CD4-positive, alpha-beta T cell treated with Interferon alpha-2 for 1 hour (primary cell): ENCODE measurements at places on chromosomes 6 and 20.

GRCh38 chr6:161374971-161375873, 101.4 kb upstream of the AGPAT4 start:
- DNase-seq, result no peak

DNA sequence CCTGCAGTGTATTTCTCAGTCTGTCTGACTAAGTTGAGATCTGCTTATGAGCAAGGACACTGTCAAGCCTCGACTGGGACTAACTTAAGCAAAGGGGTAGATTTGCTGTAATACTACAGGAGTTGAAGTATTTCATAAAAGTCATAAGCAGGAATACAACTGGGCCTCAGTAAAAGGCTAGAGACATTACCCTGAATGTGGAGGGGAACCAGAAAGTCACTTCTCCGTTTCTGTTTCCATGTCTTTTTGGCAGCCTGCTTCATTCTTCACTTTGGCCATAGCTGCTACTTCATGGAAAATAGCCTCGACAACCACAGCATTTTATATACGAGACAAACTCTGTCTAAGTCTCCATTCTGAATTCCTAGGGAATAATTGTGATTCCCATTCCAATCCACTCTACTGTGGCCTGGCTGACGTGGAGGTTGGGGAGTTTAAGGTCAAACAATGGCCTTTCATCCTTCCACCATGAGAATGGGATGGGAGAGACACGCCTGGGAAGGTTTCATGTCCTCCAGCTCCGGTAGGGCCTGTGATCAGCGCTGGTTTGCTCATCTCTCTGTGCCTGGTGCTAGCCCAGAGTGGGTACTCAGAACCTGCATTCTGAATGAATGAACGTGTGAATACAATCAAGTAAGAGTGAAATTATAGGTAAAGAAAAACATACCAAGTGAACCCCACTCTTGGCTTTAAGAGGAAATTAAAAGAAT, 37.1 kb upstream of the DUSP22 start:
- no peak for DNase-seq

GRCh38 chr6:99333068-99333467, 16.4 kb downstream of the FAXC start:
- DNase-seq, result no peak

GRCh38 chr6:23140871-23141270, 571.5 kb downstream of the HDGFL1 start:
- no peak for DNase-seq

DNA sequence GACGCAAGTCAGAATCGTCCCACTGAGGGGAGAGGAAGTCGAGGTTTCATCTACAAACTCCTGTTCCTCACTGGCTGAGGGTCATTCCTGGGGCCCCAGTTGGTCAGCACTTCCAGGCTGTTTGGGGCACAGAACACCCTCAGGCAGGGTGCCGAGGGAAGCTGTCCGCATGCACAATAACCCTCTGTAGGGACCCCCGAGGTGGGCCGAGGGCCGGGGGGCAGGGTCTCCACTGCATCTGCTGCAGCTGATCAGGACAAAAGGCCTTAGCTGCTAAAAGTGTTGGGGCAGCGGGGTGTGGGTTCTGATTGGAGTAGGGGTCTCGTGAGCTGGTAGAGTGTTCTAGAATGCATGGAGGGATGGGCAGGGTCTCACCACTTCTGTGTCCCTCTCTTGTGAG, 125.1 kb downstream of the TOX2 start:
- DNase-seq, result no peak

- DNase-seq, result no peak
These were observed 14.0 kb downstream of the NUDT3 start for GRCh38 chr6:34378470-34378869.

GRCh38 chr6:138692978-138693909, 80.3 kb upstream of the CCDC28A start:
- peak; percentile 6 for DNase-seq

- no peak for DNase-seq
These were observed 30.1 kb upstream of the SLC16A10 start for GRCh38 chr6:111057074-111057752.

DNA sequence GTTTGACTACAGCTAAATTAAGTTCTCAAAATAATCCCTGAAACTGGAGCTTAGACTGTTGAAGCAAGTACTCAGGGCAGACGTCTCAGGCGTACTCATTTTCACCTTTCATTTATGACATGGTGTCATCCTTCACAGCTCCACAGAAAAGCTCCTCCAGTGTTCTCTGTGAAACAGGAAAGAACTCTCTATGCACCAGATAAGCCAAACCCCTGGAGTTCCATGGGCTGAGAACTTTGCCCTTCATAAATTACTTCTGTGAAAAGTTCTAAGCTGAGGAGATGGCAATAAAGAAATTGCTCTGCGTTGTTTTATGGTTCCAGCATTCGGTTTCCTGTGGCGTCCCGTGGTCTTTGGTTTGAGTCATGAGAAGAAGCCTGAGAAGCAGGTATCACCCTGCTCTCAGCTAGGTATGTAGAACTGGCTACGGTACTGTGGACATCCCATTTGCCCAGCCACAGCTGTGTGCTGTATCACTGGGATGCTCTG, 20.2 kb upstream of the RREB1 start:
- no peak for DNase-seq

GRCh38 chr6:36576578-36576977, 17.6 kb upstream of the SRSF3 start:
- no peak for DNase-seq

DNA sequence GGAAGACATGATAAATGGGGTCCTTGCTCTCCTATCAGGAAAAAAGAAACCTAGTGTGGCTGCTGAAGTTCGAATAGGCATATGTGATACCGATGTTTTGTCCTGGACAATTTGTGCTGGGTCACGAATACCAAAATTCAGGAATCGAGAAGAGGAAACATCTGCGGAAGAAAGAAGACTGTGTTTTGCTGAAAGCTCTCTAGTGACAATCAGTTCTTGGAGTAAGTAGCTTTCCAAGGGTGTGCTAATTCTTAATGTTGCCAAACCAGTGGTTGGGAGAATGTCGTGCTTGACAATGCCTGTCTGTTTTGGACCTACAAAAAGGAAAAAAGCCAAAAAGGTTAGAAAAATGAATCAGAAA, 956.1 kb downstream of the PHF3 start:
- DNase-seq, result no peak

DNA sequence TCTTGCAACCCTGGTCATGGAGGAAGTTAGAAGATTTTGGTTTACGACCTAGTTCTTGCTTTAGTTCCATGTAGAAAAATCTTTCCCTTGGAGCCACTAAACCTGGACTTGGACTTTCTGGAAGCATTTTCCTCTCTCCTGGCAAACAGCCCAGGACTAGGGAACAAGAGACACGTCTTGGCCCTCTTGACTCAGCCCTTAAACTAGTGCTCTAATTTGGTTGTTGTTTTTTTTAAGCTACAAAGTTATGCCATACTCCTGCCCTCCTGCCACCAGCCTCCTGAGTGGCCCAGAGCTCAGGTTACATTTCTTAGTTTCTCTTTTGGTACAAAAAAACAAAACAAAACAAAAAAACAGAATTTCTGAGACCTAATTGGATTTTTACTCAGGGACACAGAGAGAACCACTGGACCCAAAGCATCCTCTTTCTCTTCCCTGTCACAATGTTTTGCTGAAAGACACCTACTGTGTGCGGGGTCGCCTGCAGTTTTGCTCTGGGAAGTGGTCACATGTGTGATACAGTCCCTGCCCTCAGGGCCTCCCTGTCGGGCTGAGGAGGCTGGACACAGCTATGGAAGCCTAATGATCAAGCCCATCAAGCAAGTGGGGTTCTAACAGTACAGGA, 32.3 kb upstream of the SCUBE3 start:
- DNase-seq, result no peak

DNA sequence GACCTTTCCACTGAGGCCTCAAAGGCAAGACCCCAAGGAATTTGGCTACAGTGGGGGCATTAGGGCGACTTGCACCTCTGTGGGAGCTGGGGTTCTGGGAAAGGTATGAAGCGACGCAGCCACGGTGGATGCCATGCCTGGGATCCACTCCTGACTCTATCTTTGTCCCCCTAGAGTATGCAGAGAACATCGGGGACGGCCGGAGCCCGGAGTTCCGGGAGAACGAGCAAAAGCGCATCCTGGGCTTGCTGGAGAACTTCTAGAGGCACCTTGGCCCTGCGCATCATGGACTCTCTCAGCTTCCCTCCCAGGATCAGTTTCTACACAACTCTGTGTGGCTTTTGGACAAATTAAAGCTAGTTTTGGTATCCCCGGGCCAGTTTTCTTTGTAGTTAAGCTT, 31.2 kb upstream of the VSTM2L start:
- no peak for DNase-seq

GRCh38 chr6:107877968-107878367, 53.9 kb upstream of the SCML4 start:
- no peak for DNase-seq

DNA sequence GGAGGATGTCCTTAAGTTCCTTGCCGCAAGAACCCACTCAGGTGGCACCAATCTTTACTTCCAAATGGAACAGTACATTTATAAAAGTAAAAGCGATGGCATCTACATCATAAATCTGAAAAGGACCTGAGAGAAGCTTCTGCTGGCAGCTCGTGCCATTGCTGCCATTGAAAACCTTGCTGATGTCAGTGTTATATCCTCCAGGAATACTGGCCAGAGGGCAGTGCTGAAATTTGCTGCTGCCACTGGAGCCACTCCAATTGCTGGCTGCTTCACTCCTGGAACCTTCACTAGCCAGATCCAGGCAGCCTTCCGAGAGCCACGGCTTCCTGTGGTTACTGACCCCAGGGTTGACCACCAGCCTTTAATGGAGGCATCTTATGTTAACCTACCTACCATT, 191.7 kb downstream of the TRIM27 start:
- no peak for DNase-seq

GRCh38 chr6:122609881-122610689, at the start of gene PKIB:
PKIB (plus strand) TSS chr6:122610405; CDS start chr6:122717795, 107,390 bp downstream.
- DNase-seq, result peak; percentile 36

DNA sequence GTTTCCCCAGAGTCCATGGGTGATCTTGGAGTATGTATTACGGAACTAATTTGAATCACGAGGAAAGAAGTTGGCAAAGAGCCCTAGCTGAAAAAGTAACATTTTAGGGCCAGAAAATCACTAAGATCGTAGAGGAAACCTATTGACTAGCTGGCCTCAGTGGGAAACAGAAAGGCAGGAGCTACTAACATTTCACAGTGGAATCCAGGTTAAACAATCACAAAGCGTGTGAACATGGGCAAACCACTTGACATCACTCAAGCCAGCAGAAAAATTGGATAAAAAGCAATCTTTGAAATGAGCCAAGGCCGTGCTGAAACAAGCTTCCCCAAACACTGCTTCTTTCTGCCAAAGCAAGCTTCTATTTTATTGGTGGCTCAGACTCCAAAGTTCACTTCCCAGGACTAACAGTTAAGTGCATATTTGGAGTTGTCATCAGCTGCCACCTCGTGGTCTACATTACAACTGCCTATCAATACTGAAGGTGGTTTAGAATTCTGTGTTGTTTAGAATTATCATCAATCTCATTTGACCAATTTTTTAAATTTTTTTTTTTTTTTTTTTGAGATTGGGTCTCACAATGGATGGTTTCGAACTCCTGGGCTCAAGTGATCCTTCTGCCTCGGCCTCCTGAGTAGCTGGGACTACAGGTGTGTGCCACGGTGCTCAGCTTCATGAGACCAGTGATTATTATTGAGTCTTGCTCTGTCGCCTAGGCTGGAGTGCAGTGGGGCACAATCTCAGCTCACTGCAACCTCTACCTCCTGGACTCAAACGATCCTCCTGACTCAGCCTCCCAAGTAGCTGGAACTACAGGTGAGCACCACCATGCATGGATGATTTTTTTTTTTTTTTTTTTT, 10.6 kb downstream of the RPS10 start:
- DNase-seq, result peak; percentile 68

GRCh38 chr20:11204926-11205768, 531.3 kb upstream of the JAG1 start:
- peak; percentile 7 for DNase-seq

DNA sequence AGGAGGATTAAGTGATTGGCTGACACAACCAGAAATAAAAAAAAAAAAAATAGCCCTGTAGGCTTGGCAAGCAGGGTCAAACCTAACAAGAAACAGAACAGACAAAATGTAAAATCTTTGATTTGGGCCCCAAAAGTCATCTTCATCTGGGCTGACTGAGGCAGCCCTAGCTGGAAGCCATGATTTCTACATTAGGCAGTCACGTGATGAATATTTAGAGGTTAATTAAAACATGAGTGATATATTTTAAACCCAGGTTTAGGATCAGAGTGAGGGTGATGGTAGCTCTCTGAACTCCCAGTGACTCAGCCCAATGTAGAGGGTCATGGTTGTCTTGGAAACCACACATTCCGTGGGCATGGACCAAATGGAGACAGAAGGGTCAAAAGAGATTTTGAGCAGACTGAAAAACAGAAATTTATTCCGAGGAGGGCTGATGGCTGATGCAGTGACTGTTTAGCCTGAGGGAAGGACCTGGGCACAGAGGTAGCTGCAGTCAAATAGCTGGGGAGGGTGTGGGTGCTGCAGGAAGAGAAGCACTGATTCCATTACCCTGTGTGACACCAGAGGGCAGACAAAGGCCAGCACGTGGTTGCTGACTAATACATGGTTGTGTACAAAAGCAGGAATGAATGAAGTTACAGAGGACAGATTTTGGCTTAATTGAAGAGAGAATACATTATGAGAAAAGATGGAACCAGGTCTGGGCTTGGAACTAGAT, 573.1 kb upstream of the CHD6 start:
- no peak for DNase-seq

DNA sequence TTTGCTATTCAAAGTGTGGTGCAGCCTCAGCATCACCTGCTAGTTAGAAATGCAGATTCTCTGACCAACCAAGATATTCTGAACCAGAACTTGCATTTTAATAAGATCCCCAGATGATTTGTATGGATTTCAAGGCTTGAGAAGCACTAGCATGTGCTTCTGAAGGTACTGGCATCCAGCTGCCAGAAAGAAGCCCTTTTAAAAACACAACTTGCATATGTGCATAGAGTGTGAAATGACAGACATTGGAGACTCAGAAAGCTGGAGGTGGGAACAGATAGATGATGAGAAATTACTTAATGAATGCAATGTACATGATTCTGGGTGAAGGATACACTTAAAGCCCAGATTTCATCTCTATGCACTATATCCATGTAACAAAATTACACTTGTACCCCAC, 409.3 kb upstream of the SPTLC3 start:
- DNase-seq, result no peak

GRCh38 chr20:48760403-48760983, 67.3 kb downstream of the PREX1 start:
- DNase-seq, result peak; percentile 92

GRCh38 chr20:46023999-46024398, 5.0 kb upstream of the SLC12A5 start:
- no peak for DNase-seq

- no peak for DNase-seq
These were observed 17.3 kb downstream of the STX7 start for GRCh38 chr6:132495604-132496079.

- DNase-seq, result no peak
These were observed 5.3 kb downstream of the WFDC5 start for GRCh38 chr20:45109634-45110033.

- no peak for DNase-seq
These were observed 2.9 kb downstream of the LPA start for GRCh38 chr6:160661216-160661615.

DNA sequence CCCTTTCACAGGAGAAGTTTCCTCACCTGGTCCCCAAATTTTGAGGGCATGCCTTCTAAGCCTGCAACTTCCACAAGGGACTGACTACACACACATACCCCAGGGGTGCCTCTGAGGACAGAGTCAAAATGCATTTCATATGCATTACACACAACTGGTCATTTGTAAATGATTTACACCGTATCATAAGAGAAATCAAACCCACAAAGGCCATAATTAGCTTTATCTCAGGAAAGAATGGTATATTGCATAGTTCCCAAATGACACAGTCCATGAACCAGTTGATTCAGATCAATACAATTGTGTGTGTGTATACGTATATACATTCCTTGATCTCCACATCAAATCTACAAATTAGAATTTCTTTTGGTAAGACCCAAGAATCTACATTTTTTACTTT, 203.3 kb upstream of the PRDM1 start:
- DNase-seq, result no peak
